ENCODE measurements at places on chromosomes 7 and 10. TPM values are rescaled to one million over a fixed set of nuclear protein-coding genes. Genes with fewer than 3 reads are reported as not detected.

The CDNF gene
- polyA plus RNA-seq: 4.6 TPM

The HYCC1 gene
- polyA plus RNA-seq: 25.9 TPM

The ATP6V0E2 gene
- 35.0 TPM for polyA plus RNA-seq

The ABLIM1 gene
- polyA plus RNA-seq: 105 TPM

The HYAL4 gene
- polyA plus RNA-seq: not detected

The STEAP1B gene
- 2.1 TPM for polyA plus RNA-seq

The LRWD1 gene
- polyA plus RNA-seq: 21.8 TPM

The NAPEPLD gene
- 32.8 TPM for polyA plus RNA-seq

The SUN3 gene
- polyA plus RNA-seq: not detected

DNA sequence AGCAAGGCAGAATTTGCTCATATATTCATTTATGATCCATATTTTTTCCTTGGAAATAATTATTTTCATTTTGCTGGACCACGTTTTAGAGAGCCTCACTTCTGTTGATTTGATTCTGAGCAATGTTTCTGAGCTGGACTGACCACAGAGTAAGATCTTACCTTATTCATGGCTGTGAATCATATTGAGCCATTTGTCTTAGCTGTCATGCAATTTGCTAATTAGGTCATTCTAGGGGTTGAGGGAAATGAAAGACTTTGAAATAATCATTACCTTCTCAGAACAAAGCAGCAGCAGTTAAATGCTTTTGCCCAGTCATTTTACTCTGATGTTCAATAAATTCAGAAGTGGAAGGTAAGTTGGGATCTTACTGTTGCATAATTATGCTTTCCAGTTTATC is 251.4 kb downstream of the SDK1 start:
- DNase-seq: no peak

DNA sequence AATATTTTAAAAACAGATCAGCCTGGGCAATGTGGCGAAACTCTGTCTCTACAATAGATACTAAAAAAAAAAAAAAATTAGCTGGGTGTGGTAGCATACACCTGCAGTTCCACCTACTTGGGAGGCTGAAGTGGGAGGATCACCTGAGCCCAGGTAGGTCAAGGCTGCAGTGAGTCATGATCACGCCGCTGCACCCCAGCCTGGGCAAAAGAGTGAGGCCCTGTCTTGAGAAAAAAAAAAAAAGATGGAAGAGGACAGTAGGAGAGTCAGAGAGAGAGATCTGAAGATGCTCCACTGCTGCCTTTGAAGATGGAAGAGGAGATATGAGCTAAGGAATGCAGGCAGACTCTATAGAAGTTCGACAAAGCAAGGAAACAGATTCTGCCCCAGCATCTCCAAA is 181.9 kb downstream of the CALN1 start:
- DNase-seq: no peak

GRCh38 chr7:113175525-113176104 is 57.3 kb upstream of the SMIM30 start:
- DNase-seq: no peak

DNA sequence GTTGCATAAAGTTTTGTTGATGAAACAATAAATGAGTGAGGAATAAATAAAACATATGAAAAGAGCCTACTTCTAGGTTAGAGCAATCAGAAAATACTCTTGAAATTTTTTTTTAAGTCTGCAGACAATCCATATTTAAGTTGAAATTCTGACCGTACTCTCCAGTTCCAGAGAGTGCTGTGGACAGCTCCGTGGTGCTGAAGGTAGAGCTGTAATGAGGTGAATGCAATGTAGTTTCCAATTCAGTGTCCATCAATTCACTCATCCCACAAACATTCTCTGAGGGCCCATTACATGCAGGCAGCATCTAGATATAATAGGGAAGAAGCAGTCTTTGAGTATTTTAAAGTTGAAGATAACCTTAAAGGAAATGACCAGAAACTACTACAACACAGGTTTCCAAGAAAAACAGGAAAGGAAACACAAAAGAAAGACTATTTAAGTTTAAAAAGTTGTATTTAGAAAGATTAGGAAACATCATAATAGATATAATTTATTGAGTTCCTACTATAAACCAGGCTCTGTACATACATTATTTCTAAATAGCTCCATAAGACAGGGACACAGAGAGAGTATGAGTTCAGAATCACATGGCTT is 44.0 kb upstream of the CRTAC1 start:
- no peak for DNase-seq

- DNase-seq: no peak
Measured at GRCh38 chr7:37068902-37069301, 344.6 kb upstream of the AOAH start.

GRCh38 chr7:131466735-131467365 is 89.6 kb downstream of the PODXL start:
- DNase-seq: no peak

- no peak for DNase-seq
Measured at GRCh38 chr7:23275912-23276311, 23.2 kb upstream of the MALSU1 start.

DNA sequence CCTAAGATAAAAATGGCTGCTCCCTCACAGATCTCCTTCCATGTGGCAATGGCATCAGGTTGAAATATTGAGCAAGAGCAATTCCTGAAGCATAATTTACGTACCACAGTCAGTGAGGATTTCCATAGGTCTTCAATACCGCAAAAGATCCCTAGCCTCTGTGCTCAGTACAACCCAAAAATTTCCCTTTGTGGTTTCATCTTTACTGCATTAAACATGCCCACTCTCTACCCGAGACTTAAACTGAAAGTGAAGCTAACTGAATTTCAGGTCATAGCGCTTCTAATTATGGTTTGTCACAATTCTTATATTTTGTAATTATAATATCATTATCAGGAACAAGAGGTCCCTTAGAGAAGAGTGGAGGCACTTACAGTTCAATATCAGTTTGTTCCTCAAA is 1071.1 kb downstream of the XPNPEP1 start:
- DNase-seq: no peak

DNA sequence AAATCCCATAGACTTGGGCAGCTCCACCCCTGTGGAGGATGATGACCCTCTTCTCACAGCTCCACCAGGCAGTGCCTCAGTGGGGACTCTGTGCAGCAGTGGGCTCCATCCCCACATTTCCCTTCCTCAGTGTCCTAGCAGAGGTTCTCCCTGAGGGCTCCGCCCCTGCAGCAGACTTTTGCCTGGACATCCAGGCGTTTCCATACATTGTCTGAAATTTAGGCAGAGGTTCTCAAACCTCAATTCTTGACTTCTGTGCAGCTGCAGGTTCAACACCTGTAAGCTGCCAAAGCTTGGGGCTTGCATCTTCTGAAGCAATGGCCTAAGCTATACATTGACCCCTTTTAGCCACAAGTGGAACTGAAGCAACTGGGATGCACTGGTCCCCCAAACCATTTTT is 31.8 kb downstream of the NEUROG3 start:
- DNase-seq: no peak

DNA sequence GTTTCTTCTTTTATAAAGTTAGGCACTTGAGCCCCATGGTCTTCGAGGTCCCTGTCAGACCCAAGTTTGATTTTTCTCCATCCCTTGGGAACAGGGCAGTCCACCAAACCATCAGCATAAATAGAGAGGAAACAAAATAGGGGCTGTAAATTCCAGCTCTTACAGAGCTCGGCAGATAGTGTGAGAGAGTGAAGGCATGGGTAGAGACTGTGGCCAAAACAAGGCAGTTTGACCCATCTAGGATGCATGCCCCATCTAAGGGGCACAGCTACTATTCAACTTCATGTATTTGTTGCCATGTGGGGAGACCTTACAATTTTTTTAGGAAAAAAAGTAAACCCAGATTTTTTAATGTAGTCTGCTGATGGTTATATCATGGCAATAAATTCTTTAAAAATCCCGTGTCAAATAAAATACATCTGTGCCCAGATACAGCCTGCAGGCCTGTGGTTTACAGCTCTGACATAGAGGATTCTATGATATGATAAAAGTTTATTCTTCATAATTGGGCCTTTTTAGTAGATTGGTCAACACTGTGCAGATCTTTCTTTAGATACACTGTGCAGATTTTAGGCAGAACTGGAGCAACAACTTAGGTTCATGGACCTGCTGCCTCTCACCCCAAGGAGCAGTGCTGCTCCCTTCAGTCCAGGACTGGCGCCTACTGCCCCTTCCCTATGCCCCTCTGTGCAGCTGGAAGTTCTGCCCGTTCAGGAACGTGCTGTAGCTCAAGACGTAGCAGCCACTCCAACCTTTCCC is 5.3 kb downstream of the PPP1R3C start:
- DNase-seq: no peak

GRCh38 chr7:155449008-155449868 is 8.7 kb upstream of the EN2 start:
- no peak for DNase-seq

DNA sequence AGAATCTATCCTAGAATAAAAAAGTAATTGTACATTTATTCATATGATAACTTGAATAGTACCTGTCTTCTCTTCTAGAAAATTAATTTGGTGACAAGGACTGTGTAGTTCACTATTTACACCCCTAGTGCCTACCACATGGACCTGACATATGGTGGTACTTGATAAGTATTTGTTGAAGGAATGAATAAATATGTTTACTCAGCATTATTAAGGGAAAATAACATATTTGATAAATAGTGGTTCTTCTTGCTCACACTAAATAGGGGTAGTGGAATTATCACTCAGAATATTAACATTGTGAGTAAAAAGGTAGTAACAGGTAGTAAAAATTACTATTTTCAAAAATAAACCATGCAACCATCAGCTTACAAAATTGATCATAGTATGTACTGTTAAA is 2.8 kb downstream of the SHTN1 start:
- DNase-seq: no peak

DNA sequence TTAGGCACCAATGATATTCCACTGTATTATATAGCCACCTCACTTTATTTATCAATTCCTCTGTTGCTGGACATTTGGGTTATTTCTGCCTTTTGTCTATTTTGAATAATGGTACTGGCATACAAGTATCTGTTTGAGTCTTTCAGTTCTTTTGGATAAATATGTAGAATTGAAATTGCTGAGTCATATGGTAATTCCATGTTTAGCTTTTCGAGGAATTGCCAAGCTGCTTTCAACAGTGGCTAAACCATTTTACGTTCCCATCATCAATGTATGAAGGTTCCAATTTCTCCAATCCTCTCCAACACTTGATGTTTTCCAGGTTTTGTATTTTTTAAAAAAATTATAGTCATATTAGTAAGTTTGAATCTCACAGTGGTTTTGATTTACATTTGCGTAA is 42.3 kb downstream of the JMJD1C start:
- DNase-seq: no peak

DNA sequence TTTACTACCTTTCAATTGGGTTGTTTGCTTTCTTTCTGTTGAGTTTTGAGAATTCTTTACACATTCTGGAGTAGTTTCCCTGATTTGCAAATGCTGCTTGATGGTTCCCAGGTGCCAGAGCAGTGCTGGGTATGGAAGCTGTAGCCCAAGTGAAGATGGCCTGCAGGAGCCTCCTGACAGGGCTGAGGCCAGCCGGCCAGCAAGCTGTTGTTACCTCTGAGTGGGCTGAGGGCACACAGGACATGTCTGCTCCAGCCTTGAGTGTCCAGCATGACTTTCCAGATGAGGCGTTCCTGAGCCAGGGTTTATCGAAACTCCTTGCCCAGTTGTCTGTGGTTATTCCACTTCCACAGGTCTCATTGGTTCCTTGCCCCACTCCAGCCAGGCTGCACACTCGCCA is 164.6 kb upstream of the TNS3 start:
- no peak for DNase-seq

DNA sequence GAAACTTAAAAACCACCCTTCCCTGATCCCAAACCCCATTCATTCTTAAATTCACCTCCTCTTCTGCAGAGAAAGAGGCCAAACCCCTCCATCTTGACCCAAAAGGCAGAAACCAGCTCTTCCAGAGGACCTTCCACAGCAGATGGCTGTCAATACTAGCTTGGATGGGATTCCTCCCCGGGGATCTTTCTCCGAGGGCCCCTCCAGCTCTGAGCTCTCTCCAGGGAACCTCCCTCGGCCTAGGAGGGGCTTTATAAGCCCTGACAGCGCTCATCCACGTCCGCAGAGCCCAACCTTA is 5.4 kb downstream of the TNRC18 start:
- no peak for DNase-seq

DNA sequence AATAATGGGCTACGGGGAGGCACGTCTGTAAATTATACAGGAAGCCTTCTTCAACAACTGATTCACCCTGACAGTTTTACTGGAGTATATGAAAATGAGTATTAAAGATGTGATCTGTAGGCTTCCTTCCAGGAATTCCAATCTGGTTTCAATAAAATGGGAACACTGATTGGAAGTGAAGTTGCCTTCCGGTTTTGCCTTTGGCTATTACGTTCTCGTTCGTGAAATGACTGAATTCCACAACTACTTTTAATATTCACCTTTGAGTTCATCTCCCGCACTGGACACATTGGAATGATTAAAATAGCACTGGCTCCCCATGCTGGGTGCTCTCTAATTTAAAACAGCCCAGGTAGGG is 350.1 kb upstream of the MKI67 start:
- no peak for DNase-seq

DNA sequence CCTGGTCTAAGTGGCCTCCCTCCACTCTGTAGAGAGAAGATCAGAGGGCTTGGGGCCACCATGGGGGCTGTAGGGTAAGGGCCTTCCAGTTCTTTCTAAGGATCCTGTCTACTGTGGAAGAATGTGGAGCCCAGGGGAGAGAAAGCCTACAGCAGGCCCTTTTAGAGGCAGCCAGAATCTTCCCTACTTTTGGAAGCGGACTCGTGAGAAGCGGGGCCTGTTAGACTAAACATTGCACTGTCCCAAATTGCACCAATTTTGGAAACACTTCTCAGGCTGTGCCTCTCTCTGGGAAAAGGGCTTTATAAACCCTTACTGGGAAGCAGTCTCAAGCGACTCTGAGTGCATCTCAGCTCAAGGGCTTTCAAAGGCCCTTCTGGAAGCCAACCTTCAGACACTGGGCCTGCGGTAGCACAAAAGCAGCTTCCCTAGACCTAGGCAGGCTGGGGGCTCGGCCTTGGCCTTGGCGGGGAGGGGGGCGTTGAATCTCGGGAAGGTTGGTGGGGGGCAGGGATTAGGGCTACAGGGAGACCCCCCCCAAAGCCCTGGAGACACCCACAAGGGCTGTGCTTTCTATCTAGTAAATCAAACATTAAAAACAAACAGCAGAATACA is 298.1 kb downstream of the GFRA1 start:
- no peak for DNase-seq

DNA sequence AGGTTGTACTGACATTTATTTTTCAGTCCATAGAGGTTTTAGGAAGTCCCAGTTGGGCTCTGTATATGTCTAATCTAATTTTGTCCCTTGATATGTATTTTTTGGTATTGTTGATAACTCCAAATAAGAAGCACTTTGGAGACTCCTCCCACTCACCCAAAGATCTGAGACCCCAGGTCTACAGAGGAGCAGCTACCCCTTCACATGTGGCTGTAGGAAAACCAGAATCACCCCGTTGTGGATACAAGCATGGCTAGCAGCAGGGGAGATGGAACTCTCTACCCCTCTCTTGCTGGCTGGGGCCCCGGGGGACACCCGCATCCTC is 9.4 kb downstream of the HHEX start:
- DNase-seq: no peak

DNA sequence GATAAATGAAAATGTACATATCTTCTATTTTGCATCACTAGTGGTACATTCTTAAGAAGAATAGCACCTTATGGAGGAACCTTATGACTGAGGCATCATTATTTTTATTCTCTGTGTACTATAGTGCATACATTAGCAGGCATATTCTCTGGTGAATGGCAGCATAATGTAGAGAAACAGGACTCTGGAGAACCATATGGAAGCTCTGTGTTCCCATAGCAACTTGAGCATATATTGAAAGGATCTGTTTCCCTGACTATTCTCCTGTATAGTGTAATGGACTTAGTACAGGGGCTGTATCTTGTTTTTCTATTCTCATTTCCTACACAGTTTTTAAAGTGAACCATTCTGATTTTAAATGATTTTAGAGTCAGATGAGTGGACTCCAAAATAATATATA is 128.4 kb upstream of the SMIM30 start:
- DNase-seq: no peak
